ENCODE measurements at places on chromosomes 7 and 10.

GRCh38 chr7:151024435-151025056 lies at the start of gene ATG9B:
TSS of gene ATG9B (minus strand) at chr7:151024494. CDS start at chr7:151024423, 71 bp downstream.
- no peak for DNase-seq

DNA sequence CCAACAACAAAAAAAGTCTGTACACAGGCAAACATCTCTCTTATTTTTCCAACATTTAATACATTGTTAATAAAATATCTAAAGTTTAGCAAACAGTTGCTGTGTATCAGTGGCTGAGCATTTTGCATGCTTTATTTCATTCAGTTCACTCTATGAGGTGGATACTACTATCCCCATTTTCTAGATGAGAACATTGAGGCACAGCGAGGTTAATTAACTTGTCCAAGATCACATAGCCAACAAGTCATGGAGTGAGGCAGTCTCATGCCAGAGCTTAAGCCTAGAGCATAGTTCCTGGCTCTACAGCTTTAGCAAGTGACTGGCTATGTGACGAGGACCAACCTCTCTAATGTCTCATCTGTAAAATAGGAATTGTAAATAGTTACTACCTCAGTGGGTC lies 4.4 kb downstream of the GATAD1 start:
- no peak for DNase-seq

GRCh38 chr7:76409537-76409936 lies at the start of gene SSC4D:
TSS of gene SSC4D (minus strand) at chr7:76409697. CDS start at chr7:76404439, 5,258 bp downstream.
- no peak for DNase-seq

DNA sequence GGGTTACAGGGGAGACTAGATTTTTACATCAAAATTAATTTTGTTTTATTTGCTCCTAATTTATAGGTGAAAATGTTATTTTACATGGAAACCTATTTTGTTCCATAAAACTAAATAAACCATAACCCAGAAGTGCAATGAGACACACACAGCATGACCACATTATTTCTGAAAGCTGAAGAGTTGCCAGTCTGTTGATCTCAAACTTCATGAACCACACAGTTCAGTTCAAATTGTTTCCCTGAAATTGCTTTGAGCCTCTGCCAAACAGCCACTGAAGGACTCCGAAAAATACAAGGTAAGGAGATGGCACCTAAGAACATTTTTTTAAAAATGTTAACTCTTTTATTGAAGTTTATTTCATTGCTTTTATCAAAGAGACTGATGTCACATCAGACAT lies 25.0 kb upstream of the ITGB8 start:
- DNase-seq, result no peak

DNA sequence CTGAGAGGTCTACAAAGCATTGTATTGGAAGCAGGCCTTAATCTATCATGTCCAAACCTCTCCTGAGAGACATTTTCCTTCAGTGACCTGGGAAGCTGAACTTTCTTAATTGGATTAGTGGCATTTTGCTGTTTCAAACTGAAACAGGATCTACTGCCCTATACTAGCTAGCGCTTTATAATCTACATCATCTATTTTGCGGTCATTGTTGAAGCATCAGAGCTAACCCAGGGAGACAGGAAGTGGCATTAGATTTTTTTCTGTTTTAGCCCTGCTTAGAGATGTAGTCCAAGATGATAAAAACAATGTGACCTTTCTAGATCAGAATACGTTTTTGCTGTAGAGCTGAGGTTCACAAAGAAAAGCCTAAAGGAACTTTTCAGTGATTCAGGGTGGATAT lies 147.4 kb upstream of the AGR3 start:
- DNase-seq, result no peak

DNA sequence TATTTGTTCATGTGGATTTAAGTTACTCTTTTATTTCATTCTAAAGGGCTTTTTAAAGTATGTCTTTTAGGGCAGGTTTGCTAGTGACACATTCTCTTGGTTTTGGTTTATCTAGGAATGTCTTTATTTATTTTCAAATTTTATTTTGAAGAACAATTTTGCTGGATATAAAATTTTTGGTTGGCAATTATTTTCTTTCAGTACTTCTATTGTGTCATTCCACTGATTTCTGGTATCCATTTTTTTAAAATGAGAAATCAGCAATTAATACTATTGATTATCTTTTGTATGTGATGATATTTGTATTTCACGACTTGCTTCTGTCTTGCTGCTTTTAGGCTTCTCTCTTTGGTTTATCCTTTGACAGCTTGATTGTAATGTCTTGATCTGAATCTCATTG lies 756.3 kb downstream of the INHBA start:
- DNase-seq, result no peak

DNA sequence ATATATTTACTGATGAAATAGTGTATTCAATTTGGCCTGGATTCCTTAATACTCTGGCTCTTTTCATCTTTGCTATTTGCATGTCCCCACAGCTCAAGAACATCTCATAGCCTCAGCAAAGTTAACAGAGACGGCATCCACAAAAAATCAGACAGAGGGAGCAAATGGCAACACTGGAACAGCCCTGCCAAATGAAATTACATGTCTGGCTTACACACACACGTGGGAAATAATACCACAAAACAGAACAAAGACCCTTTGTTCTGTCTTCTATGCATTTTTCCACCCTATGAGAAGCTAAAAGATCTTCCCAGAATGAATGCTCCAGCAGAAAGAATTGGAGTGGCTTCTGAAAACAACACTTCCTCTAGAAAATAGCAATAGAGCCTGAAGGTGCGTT lies 139.5 kb downstream of the ALOX5 start:
- DNase-seq, result no peak

DNA sequence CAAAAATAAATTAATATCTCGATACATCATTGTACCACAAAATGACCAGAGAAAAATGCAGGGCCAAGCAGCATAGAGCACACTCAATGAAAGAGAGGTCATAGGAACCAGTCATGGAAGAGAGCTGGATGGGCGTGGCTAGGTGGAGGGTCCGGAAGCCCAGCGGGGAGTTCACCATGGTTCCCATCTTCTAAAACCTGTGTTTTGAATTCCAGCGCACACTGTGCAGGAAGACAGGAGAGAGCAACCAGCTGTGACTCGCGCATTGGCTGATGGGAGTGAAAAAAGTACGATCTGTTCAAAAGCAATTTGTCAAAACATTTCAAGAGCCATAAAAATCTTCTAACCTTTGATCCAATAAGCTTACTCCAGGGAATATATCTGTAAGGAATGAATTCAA lies 125.2 kb upstream of the NANOS1 start:
- no peak for DNase-seq

GRCh38 chr10:112744181-112745096 lies 205.6 kb upstream of the TCF7L2 start:
- DNase-seq, result no peak

GRCh38 chr7:42144604-42145003 lies 92.4 kb downstream of the GLI3 start:
- no peak for DNase-seq

DNA sequence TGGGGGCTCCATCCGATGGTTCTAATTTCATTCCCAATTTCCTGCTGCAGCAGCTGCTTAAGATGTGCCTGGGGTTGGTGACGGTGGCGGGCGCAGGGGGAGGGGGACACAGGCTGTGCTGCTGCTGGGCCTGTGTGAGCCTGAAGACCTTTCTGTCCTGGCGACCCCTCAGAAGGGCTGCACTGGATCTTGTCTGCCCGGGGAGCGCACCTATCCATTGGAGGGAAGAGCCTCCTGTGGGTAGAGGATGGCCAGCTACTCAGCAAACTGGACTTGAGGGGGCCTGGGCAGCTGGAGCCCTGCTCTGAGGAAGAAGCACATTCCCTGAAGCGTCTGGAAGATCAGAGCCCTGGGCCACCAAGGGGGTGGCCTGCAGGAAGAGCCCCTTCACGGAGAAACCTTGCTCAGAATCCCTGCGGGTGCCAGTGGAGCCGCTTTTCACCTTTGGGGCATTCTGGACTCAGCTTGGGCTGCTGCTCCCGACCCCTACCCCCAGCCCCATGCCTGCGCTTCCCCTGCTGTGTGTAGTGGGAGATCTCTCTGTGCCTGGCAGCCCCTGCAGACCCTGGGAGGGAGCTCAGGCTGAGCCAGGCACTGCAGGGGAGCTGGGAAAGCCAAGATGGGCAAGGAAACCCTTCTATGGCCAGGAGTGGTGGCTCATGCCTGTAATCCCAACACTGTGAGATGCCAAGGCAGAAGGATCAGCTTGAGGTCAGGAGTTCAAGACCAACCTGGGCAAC lies 17.8 kb downstream of the LDB3 start:
- DNase-seq, result no peak

GRCh38 chr10:57015187-57015586 lies 654.1 kb upstream of the ZWINT start:
- DNase-seq, result no peak

GRCh38 chr10:78850644-78851435 lies 217.9 kb upstream of the ZMIZ1 start:
- no peak for DNase-seq

- DNase-seq, result no peak
Observed at GRCh38 chr7:28890137-28890536, 68.0 kb downstream of the TRIL start.
